Type B pancreatic cell (in vitro differentiated cells): ENCODE measurements at places on chromosomes 11 and 22. TPM values are rescaled to one million over a fixed set of nuclear protein-coding genes. Genes with fewer than 3 reads are reported as not detected.

- no peak for DNase-seq
Measured at GRCh38 chr11:115761348-115761747, 257.1 kb upstream of the CADM1 start.

DNA sequence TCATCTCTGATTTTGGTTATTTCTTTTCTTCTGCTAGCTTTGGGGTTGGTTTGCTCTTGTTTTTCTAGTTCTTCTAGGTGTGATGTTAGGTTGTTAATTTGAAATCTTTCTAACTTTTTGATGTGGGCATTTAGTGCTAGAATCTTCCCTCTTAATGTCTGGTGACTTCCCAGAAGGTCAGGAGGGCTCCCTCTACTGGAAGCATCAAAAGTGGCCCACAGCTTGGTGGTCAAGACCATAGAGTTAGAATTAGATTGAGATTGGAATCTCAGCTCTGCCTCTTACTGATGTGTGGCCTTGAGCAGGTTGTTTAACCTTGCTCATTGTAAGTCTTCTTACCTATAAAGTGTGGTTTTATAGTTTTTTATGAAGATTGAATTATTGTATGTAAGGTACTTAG, 99.3 kb downstream of the FDX1 start:
- no peak for DNase-seq

DNA sequence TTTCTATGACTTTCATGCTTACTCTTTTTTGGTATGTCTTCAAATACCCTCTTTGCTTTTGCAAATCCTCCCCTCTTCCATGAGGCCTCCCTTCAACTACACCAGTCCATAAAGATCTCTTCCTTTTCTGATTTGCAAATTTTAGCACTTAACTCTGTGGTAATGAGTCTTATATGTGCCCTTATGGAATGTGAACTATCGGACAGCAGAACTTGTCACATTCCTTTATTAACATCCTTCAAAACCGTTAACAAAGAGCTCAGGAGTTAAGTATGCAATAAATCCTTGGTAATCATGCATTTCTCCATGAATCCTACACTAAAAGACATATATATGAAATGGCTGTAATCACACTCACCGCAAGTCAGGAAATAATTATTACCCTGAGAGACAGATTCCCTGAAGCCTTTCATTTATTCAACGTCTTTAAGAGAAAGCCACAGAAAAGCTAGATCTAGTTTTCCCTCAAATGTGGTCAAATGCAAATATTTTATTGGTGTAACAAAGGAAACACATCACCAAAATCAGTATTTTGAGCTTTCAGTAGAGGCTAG, 7.4 kb downstream of the CLNS1A start:
- DNase-seq, result no peak

The APOBEC3G gene
- 5.6 and 8.0 TPM in 2 replicates for total RNA-seq

The ROBO3 gene
- total RNA-seq, result 5.5 and 27.4 TPM in 2 replicates
